Lung (tissue), 17 donors: ENCODE measurements at places on chromosomes 7 and 10. TPM values are rescaled to one million over a fixed set of nuclear protein-coding genes. Genes with fewer than 3 reads are reported as not detected.

GRCh38 chr7:28020302-28020940 lies 160.2 kb downstream of the JAZF1 start:
- H3K27me3 ChIP-seq = no peaks in the 10 kb centered on the region
- peaks cover 3% of the 10 kb centered on the region for H3K4me1 ChIP-seq
- DNase-seq = peak; percentile 91
- no peaks in the 10 kb centered on the region for H3K36me3 ChIP-seq
- no peak overlapping the region for H3K27ac ChIP-seq
- no peak overlapping the region for H3K4me3 ChIP-seq

DNA sequence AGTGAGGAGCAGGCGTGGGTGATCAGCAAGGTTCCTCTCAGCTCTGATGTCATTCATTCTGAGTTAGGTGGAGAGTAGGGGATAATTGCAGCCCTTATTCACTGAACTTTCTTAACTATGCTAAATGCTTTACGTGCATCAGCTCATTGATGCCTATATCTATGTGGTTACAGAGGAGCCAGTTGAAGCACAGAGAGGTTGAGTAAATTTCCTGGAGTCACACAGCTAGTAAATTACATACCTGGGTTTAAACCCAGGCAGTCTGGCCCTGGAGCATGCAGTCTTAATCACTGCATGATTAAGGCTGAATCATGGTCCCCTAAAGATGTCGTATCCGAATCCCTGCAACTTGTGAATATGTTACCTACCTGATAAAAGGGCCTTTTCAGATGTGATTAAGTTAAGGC lies 99.6 kb downstream of the GRK5 start:
- no peak for DNase-seq
- no peaks in the 10 kb centered on the region for H3K27me3 ChIP-seq
- H3K36me3 ChIP-seq = no peaks in the 10 kb centered on the region
- no peak overlapping the region for H3K4me3 ChIP-seq

- no peaks in the 10 kb centered on the region for H3K36me3 ChIP-seq
- H3K27ac ChIP-seq = no peak overlapping the region
- H3K4me1 ChIP-seq = no peaks in the 10 kb centered on the region
- DNase-seq = no peak
Measured at GRCh38 chr10:122664501-122664900, 35.1 kb downstream of the C10orf120 start.

DNA sequence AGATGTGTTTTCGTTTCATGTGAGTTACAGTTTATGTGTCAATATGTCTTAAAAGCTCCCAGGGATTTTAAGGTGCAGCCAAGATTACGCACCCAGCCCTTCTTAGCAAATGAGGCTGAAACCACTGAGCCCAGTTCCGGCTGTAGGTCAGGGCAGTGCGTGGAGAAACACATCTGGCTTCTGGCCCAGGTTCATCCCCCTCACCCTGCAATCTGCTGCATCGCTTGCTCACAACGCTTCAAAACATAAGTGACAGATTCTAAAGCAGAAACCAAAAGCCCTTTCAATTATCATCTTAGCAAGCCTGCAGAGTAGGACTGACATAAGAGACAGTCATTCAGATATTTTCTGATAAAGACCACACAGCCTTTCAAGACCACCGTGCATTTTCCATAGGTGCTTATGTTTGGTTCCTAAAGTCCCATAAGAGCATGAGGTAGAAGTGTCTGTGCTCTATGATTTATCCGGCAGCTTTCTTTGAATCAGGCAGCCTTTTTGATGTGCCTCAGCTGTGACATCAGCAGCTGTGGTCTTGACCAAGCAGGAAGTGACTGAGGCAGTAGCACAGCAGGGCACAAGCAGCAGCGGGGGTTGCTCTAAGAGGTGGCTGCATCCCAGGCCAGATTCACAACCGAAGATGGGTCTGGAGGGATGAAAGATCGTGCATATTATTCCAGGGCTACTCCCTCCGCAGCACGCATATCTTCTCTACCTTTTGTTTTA lies 72.1 kb upstream of the LYZL2 start:
- peak; percentile 49 for DNase-seq
- H3K27ac ChIP-seq = no peak overlapping the region
- no peaks in the 10 kb centered on the region for H3K36me3 ChIP-seq
- peaks cover 8% of the 10 kb centered on the region for H3K4me1 ChIP-seq
- no peak overlapping the region for H3K4me3 ChIP-seq
- H3K27me3 ChIP-seq = no peaks in the 10 kb centered on the region

GRCh38 chr7:55314967-55315366 lies 50.2 kb upstream of the LANCL2 start:
- no peaks in the 10 kb centered on the region for H3K27me3 ChIP-seq
- no peaks in the 10 kb centered on the region for H3K36me3 ChIP-seq
- no peak for DNase-seq
- H3K4me3 ChIP-seq = no peak overlapping the region

DNA sequence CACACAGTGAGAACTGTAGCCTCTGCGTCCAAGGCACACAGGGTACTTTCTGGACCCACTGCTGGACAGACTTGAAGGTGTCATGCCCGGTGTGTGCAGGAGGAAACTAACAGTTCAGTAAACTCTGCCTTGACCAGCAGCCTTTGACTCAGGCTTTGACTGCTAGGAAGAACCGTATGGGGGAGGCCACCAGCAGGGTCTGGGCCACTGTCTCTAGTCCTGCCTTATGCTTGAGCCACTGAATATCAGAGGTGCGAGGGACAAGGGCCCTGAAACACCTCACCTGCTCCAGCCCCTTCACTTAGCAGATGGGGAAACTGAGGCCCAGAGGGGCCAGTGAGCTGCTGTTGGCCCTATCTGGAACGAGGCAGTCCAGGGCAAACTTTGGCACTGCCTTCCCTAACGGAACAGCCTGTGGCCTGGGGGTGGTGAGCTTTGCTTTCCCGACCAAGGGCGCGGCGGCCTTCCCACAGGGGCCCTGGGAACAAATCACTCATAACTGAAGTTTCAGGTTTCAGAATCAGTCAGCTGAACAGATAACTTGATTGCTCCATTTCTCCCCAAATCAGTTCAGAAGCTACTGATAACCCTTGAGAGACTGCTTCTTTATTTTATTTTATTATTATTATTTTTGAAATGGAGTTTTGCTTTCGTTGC lies 130.0 kb downstream of the FAM53B start:
- H3K27ac ChIP-seq = no peak overlapping the region
- H3K4me1 ChIP-seq = peaks cover 28% of the 10 kb centered on the region
- H3K4me3 ChIP-seq = no peak overlapping the region
- no peaks in the 10 kb centered on the region for H3K36me3 ChIP-seq

GATAD1 gene
- total RNA-seq = 80.3 TPM

WNT2 gene
- total RNA-seq = 59.2 TPM

DNA sequence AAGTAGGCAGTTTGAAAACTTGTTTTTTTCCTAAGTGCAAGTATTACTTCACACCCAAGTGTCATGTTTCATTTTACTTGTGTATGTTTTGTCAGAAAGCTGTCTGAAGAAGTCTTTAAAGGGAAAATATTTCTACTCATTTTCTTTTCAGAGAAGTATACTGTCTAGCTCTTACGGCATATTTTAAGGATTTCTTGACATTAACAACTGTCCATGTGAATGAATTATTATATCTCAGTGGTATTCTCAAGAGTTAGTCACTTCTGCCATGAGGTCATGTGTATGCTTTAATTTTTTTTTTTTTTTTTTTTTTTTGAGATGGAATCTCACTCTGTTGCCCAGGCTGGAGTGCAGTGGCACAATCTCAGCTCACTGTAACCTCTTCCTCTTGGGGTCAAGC lies 229.5 kb downstream of the BICC1 start:
- H3K27ac ChIP-seq = no peak overlapping the region
- peaks cover 9% of the 10 kb centered on the region for H3K4me1 ChIP-seq
- H3K4me3 ChIP-seq = no peak overlapping the region
- DNase-seq = no peak
- no peaks in the 10 kb centered on the region for H3K36me3 ChIP-seq

- no peaks in the 10 kb centered on the region for H3K4me1 ChIP-seq
- no peak overlapping the region for H3K4me3 ChIP-seq
- no peak for DNase-seq
- no peaks in the 10 kb centered on the region for H3K27me3 ChIP-seq
Measured at GRCh38 chr7:77205706-77206105, 6.1 kb upstream of the FGL2 start.

- H3K4me3 ChIP-seq = peak overlapping the region; percentile 13
- peaks cover 12% of the 10 kb centered on the region for H3K36me3 ChIP-seq
- peaks cover 22% of the 10 kb centered on the region for H3K4me1 ChIP-seq
- no peak for DNase-seq
- H3K27ac ChIP-seq = peak overlapping the region; percentile 93
Measured at GRCh38 chr7:107890493-107890961, 456 bp upstream of the DLD start.

XRCC2 gene
- 2.9 TPM for total RNA-seq

DNA sequence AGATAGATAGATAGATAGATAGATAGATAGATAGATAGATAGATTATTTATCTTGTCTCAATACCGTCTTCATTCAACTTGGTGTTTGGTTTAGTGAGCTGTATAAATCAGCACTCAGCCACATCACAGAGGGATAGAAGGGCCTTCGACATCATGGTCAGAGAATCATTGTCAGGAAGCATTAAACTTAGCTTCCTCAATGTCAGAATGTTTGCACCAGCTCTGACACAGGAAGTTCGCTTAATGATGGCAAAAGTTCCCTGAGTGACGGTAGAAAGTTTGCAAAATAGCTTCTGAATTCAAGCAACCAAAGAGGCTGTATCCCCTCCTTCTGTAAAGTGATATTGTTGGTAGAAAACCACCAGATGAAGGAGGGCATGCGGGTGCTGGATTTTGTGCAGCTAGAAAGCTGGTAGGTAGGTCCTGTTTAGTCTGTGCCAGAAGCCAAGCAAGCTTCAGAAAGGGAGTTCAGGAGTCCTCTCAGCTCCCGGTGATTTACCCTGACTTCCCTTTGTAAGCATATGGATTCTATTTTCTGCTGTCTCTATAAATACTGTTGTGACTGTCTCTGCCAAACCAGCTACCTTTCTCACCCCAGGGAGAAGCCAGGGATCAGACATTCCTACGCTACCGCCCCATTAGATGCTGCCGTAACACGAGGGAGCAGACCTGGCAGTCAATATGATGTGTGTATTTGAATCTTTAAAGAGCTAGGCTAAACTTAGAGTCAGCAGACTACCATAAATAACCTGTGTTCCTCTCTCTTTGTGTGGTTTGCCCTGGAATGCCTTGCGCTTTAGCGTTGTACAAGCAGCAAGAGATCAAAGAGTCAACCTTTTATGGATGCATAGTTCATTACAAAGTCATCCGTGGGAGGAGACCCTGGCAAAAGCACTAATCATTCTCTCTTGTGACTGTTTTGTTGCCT lies 200.5 kb upstream of the KIAA1217 start:
- H3K27ac ChIP-seq = no peak overlapping the region
- DNase-seq = peak; percentile 29
- no peaks in the 10 kb centered on the region for H3K27me3 ChIP-seq
- no peak overlapping the region for H3K4me3 ChIP-seq

- no peaks in the 10 kb centered on the region for H3K36me3 ChIP-seq
- no peak overlapping the region for H3K27ac ChIP-seq
- no peaks in the 10 kb centered on the region for H3K27me3 ChIP-seq
Measured at GRCh38 chr10:24790073-24790472, 66.4 kb upstream of the ARHGAP21 start.

DNA sequence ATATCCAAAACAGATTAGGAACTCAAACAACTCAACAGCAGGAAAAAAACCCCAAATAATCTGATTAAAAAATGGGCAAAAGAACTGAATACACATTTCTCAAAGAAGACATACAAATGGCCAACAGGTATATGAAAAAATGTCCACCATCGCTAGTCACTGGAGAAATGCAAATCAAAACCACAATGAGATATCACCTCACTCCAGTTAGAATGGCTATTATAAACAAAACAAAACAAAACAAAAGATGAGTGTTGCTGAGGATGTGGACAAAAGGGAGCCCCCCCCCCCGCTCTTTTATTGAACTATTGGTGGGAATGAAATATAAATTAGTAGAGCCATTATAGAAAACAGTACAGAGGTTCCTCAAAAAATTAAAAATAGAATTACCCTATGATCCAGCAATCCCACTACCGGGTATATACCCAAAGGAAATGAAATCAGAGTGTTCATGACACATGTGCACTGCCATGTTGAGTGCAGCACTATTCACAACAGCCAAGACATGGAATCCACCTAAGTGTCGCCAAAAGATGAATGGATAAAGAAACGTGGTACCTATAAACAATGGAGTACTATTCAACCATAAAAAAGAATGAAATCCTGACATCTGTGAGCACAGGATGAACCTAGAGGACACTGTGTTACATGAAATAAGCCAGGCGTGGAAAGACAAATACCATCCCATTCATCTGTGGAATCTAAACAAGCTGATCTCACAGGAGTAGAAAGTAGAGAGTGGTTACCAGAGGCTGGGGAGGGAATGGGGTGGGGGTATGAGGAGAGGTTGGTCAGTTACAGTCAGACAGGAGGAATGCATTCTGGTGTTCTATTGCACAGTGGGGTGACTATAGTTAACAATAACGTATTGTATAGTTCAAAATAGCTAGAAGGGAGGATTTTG lies 78.1 kb upstream of the RHEB start:
- no peak overlapping the region for H3K4me3 ChIP-seq
- H3K36me3 ChIP-seq = no peaks in the 10 kb centered on the region
- DNase-seq = no peak
- no peaks in the 10 kb centered on the region for H3K4me1 ChIP-seq

ARHGEF35 gene
- total RNA-seq = 10.8 TPM

GRCh38 chr10:11145495-11145855 lies 127.8 kb downstream of the CELF2 start:
- no peaks in the 10 kb centered on the region for H3K27me3 ChIP-seq
- DNase-seq = peak; percentile 40
- H3K4me1 ChIP-seq = peaks cover 10% of the 10 kb centered on the region
- H3K36me3 ChIP-seq = no peaks in the 10 kb centered on the region
- H3K4me3 ChIP-seq = no peak overlapping the region
- H3K27ac ChIP-seq = no peak overlapping the region

ASB10 gene
- total RNA-seq = not detected

RELN gene
- total RNA-seq = 7.7 TPM

DNA sequence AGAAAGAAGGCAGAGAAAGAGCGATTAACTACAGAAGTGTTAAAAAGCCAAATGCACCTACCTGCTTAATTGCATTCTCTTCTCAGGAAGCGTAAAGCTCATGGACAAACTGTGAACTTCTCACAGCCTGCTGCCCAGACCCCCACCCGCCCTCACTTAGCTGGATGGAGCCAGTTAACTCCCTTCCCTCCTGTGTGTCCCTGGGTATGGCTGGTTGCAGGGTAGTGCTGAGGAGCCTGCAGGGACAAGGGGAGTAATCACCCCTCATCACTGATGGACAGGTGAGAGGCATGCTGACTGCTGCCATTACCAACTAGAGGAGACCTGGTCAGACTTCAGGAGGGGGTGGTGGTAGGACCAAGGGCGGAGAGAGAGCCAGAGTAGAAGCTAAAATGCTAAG lies 37.5 kb downstream of the ENO4 start:
- no peaks in the 10 kb centered on the region for H3K36me3 ChIP-seq
- H3K4me1 ChIP-seq = peaks cover 3% of the 10 kb centered on the region
- DNase-seq = no peak
- no peak overlapping the region for H3K4me3 ChIP-seq

ASZ1 gene
- 0.40 TPM for total RNA-seq

NUTM2A gene
- total RNA-seq = 1.5 TPM

DNA sequence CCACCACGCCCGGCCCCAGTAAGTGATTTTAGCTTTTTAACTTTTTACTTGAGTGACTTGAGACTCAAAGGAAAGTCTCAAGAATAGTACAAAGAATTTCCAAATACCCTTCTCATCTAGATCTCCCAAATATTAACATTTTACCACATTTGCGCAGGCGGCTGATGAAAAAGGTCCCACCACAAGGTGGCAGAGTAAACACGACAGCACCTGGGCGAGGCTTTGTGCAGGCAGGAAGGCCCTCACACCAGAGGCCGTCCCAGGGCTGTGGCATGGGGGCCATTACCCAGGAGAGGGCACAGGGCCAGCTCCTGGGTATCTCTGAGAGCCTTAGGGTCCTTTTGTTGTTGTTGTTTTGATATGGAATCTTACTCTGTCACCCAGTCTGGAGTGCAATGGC lies 50.0 kb upstream of the WIPI2 start:
- H3K4me1 ChIP-seq = no peaks in the 10 kb centered on the region
- peak; percentile 11 for DNase-seq
